Activated naive CD4-positive, alpha-beta T cell treated with anti-CD3 and anti-CD28 coated beads, Interleukin-2, amount 50 U/mL, for 72 hours (primary cell): ENCODE measurements at places on chromosomes 7 and 10.

GRCh38 chr10:58888957-58889356 lies 287.5 kb upstream of the PHYHIPL start:
- no peak for DNase-seq

DNA sequence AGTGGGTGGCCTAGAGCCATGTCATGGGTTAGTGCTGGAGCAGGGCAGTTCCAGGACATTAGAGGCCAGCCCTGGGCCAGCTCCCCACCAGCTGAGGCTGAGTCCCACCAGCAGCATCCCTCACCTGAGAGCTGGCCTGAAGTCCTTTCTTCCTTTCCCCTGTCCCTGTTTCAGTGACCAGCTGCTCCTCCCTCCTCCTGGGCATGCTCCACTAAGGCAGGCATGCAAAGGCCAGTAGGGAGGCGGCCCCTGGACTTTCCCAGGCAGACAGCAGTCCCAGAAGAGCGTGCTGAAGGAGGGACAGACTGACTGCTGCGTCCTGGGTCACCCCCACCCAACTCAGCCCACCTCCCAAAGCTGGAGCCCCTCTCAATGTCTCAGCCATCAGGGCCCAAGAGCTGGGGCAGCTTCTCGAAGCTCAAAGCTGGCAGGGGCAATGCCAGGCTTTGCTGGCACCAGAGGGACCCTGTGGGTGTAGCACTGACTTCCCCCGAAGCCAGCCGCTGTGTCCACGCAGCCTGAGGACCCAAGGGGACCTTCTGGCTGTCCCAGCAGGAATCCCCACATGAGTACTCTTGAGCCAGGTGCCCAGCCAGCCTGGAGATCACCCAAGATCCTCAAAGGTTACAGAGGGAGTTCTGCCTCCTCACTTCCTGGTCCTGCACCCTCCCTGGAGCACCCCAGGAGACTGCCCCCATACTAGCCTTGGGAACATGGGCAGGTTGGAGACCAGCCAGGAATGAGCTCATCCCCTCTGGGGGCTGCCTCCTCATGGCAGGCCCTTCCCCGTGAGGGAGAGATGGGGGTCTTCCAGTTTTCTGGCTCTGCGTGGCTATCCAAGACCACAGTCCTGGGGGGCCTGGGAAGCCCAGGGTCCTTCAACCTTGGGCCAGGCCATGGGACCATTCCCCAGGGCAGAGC lies 35.2 kb upstream of the RET start:
- no peak for DNase-seq

GRCh38 chr10:95183271-95184230 lies 10.5 kb upstream of the ACSM6 start:
- DNase-seq = peak; percentile 87

GRCh38 chr7:28135760-28136159 lies 44.8 kb downstream of the JAZF1 start:
- no peak for DNase-seq

DNA sequence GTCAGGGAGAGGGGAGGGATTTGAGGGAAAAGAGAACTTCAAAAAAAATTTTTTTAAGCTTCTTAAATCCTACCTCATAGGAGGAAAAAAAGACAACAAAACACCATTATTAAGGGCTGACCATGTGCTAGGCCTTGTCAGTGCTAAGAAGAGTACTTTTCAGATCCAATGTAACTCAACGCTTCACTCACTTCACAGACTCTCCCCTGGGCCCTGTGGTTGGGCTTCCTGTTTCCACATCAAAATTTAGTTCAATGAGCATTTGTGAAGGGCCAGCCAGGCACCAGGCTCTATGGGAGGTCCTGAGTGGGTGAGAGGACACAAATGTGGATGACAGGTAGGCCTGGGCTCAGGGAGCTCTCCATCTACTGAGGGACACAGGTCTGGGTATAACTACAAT lies 249.8 kb downstream of the PTEN start:
- no peak for DNase-seq

DNA sequence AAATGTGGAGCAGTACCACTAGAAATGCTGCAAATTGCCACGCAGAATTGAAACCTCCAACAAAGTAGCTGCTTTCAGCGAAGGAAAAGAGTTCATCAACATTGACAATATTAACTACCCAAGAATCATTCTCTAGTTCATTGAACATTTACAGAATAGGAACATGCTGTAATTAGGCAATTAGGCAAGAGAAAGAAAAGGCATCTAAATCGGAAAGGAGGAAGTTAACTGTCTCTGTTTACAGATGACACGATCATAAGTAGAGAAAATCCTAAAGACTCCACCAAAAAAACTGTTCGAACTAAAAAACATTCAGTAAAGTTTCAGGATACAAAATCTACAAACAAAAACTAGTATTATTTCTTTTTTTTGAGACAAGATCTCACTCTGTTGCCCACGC lies 8.9 kb upstream of the PKD1L1 start:
- DNase-seq = no peak

- DNase-seq = no peak
These were observed 178.2 kb upstream of the NRG3 start for GRCh38 chr10:81696609-81697388.

DNA sequence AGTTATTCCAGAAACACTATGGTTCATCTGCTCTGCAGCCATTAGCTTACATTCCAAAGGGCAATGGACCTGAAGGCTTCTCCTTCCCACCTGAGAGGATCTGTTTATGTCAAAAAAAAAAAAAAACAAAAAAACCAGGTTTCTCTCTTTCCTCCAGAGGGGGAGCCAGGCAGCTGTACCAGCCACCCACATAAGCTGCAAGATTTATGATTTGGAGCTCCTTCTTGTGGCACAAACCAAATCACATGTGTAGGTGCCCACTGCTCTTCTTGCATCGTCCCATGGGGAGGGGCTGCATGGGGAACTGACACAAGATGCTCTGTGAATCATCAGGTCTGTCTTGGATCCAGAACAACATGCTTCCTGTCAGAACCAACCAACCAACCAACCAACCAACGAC lies 231.6 kb upstream of the IGFBP3 start:
- DNase-seq = no peak

DNA sequence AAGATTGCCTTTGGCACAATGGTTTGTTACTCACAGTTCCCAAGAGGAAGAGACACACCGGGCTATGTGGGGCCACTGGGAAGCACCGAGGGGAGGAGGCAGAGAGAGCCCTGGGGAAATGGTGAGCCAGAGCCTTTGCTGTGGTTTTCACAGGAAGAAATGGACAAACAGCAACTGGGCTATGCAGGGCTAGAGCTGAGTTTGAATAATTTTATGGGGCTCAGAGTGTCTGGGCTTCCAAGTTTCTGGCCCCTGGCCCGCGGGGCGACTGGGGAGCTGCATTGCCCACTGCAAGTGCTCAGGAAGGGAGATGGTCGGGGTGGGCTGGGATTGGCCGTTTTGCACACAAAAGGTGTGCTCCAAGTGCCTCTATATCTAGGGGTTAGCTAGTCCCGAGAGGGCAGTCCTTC lies 92.6 kb downstream of the CHST15 start:
- no peak for DNase-seq

DNA sequence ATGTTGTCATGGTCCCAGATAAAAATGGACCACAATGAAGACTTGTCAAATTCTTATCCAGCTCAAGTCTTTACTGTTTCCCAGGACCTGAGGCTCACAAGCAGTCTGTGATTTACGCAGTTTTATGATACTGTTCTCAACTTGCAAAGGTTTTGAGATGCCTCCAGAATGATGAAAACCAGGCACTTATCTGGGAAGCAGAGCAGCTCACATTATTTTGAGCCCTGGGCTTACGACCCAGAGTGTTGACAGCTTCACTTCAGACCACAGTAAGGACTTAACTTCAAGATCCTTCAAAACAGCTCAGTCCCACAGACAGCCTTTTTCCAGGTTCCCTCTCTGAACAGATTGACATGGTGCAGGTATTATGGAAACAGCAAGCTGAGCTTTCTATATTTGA lies 236.1 kb downstream of the RNLS start:
- DNase-seq = no peak

- no peak for DNase-seq
These were observed 35.6 kb downstream of the PLAC9 start for GRCh38 chr10:80168162-80168511.

- peak; percentile 56 for DNase-seq
These were observed 4.1 kb downstream of the KCNIP2 start for GRCh38 chr10:101839416-101840063.

DNA sequence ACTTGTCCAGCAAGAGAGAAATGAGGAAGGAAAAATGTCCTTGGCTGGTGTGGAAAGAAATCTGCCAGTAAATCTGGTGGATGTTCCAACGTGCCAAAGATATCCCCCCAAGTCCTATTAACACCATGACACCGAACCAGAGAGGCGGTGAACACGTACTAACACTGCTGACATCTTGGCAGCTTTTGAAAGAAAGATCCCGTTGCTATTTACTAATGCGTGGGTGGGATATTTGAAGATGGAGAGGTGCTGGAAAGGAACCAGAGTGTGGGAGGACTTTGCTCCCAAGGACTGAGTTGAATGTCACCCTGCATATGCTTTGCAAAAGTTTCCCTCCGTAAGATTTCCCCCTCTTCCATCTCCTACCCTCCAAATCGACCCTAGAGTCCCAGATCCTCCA lies 7.9 kb downstream of the CCDC3 start:
- no peak for DNase-seq

DNA sequence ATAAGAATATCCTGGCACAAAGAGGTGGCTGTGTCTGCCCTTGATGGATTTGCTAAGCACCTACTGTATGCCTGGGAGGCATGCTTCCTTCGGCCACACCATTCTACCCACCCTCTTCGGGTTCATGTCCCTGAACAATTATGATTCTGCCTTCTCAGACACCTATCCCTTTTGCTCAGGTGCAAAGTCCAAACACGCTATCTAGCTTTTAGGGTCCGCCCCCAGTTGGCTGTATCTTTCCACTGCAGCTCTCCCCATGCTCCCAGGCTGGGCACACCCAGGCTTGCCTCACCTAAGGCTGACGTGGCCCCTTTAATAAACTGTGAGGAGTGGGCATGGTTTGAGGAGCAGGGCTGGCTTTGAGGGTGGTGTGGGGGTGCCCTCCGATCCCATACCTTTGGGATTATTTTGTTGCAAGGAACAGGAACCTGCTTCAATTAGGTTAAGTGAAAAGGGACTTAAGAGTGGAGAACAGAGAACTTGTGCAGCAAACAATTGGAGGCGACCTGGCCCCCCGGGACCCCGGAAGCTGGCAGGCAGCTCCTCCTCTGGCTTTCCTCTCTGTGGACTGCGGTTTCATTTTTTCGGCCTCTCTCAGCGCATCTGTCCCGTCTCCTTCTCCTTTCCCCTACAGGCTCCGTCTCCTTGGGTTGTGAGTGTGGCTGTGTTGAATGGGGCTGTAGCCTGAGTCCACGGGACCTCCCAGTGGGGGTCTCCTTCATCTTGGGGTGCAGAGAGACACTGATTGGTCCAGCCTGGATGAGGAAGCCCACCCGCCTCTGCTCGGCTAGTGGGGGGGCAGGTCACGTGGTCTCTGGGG lies 3.8 kb downstream of the CLIP2 start:
- no peak for DNase-seq

DNA sequence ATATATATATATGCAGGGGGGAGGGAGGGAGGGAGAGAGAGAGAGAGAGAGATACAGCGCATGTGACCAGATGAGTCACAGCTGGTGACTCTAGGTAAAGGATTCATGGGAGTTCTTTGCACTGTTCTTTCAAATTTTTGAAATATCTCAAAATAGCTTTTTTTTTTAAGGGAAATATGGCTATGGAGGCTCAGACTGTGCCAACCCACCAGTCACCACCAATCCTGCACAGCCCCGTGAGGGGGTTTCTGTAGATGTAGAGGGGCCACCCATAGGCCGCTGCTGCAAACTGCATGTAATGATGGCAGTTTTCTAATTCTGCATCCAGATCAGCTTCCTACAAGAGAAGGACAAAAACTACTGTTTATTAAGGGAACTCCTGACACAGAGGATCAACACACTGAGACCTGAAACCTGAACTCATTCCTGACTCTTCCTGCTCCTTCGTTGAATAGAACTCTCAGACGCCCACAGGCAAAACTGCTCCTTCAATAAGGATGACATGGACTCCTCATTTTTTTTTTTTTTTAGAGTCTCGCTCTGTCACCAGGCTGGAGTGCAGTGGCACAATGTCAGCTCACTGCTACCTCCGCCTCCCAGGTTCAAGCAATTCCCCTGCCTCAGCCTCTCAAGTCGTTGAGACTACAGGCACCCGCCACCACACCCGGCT lies 17.3 kb downstream of the DAGLB start:
- DNase-seq = no peak

DNA sequence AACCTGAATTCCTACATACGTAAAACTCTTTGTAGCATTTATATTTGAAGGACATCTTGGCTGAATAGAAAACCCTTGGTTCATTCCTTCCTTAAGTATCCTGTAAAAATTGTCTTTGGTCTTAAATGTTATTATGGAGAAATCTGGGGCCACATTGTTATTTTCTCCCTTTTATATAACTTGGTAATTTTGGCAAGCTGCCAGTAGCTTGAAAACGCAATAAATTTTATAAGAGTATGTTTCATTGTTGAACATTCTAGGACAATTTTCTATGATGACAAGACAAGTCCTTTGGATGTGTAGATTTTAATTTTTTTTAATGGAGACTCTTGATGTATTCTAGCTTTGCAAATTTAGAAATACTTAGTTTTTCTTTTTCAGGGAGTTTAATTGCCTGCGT lies 191.9 kb downstream of the ABCA13 start:
- DNase-seq = no peak

GRCh38 chr10:31757386-31757791 lies 171.2 kb downstream of the ARHGAP12 start:
- DNase-seq = no peak

GRCh38 chr7:516606-517456 lies 2.8 kb downstream of the PDGFA start:
- peak; percentile 37 for DNase-seq
